Calu3 (cell line): ENCODE measurements at places on chromosomes 11 and 22. TPM values are rescaled to one million over a fixed set of nuclear protein-coding genes. Genes with fewer than 3 reads are reported as not detected.

Gene MISFA
- 5.5 and 7.3 TPM in 2 replicates for total RNA-seq

Gene JAM3
- 0.22 TPM in 1 of 2 replicates, not detected in the other for total RNA-seq

Gene ASPHD2
- 0.40 and 0.71 TPM in 2 replicates for total RNA-seq

Gene TENM4
- total RNA-seq: not detected in 2 replicates

Gene CRYAB
- 0.66 and 1.9 TPM in 2 replicates for total RNA-seq

Gene SYT7
- 4.4 and 6.3 TPM in 2 replicates for total RNA-seq

Gene GAL
- 1.2 and 1.9 TPM in 2 replicates for total RNA-seq

Gene CARD18
- not detected in 2 replicates for total RNA-seq

Gene FOLH1
- 0.80 and 0.81 TPM in 2 replicates for total RNA-seq

Gene MYEOV
- 79.9 and 98.4 TPM in 2 replicates for total RNA-seq

Gene THY1
- total RNA-seq: not detected in 2 replicates

Gene TBC1D10A
- total RNA-seq: 24.5 and 24.8 TPM in 2 replicates

Gene LRRC10B
- total RNA-seq: not detected in 2 replicates

Gene DGAT2
- total RNA-seq: 3.9 and 7.5 TPM in 2 replicates

Gene C1QTNF5
- total RNA-seq: not detected in 2 replicates
